ENCODE measurements at places on chromosomes 6 and 20. TPM values are rescaled to one million over a fixed set of nuclear protein-coding genes. Genes with fewer than 3 reads are reported as not detected.

DNA sequence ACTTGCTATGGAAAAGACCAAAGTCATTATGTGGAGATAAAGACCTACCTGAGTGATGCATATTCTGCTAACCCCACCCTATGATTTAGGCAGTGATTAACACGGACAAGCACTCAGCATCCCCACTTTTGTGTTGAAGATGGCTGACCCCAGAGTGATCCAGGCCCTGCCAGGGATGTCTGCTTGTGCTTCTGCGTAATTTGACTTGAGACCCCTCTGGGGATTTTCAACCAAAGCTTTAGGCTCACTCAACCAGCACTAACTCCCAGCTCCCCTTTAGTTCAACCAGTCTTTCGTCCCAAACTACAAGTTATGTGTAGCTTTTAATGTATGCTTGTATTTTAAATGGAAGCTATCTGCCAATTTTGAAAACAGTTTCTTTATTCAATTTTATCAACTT is 538.0 kb upstream of the ID4 start:
- no peaks in the 10 kb centered on the region for H3K27me3 ChIP-seq
- H3K36me3 ChIP-seq: no peaks in the 10 kb centered on the region
- no peak overlapping the region for H3K4me3 ChIP-seq

DNA sequence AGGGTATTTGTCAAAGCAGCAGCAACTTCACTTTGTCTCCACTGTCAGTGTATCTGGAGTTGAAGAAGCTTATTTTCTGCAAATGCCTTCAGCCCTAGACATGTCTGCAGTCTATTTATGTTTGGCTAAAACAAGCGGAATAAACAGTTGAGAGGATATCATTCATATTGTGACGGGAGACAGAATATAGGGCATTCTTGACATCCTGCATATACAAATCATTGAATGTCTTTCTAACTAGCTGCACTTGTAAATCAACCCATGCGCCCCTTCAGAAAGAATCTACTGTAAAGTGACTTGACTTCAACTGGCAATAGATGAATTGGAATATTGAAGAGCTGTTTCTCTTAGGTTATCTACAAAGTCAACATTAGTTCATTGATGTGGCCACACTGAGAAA is 258.9 kb downstream of the TSHZ2 start:
- H3K4me3 ChIP-seq: no peak overlapping the region
- H3K36me3 ChIP-seq: no peaks in the 10 kb centered on the region
- H3K27me3 ChIP-seq: no peaks in the 10 kb centered on the region
- H3K27ac ChIP-seq: no peak overlapping the region

TRIM15 gene
- total RNA-seq: not detected

PLTP gene
- total RNA-seq: 6.6 TPM

LBP gene
- total RNA-seq: not detected

HSPA12B gene
- not detected for total RNA-seq

Measured in SJSA1 (cell line).